ENCODE measurements at places on chromosomes 3 and 15.

DNA sequence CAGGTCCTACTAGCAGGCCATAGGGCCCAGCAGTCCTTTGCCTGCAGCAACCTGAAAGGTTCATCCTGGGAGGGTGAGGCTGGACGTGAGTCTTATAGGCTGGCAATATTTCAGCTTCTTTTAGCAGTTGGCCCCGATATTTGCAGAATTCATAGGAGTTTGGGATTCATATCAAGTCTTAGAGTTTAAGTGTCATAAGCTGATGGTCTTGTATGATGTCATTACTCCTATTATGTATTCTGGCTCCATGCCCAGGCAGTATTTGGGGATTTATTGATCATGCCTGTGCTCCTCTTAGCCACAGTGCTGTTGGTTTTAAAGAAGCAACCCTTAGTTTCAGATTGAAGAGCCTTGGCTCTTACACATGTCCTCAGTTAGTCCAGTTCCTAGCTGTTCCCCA is 41.3 kb upstream of the POLR2M start:
- no peak overlapping the region for H3K27ac ChIP-seq
- H3K27me3 ChIP-seq: peaks cover 3% of the 10 kb centered on the region
- H3K4me1 ChIP-seq: no peaks in the 10 kb centered on the region

GRCh38 chr3:98827221-98827920 is 64.2 kb downstream of the ST3GAL6 start:
- no peak overlapping the region for H3K4me3 ChIP-seq
- no peaks in the 10 kb centered on the region for H3K27me3 ChIP-seq
- H3K27ac ChIP-seq: no peak overlapping the region
- no peak for DNase-seq
- no peaks in the 10 kb centered on the region for H3K4me1 ChIP-seq

DNA sequence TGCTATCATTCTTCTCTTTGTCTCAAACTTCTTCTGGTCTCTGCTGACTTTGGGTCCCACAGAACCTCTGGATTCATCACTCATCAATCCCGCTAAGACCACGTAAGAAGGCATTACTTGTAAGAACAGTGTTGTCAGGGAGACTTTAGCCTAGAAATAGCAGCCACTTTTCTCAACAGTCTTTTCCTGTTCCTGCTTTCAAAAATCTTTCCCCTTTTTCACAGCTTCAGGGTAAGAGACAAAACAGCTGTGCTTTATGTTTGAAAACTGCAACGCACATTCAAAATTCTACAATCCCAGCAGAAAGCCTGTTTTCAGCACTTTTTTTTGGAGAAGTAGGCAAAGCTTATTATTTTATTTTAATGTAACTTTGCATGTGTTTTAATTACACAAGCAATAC is 42.0 kb upstream of the FAM98B start:
- H3K27ac ChIP-seq: no peak overlapping the region
- H3K36me3 ChIP-seq: no peaks in the 10 kb centered on the region
- no peaks in the 10 kb centered on the region for H3K27me3 ChIP-seq
- no peaks in the 10 kb centered on the region for H3K4me1 ChIP-seq
- H3K4me3 ChIP-seq: no peak overlapping the region
- DNase-seq: no peak

GRCh38 chr3:164208048-164208447 is 870.2 kb downstream of the SI start:
- no peaks in the 10 kb centered on the region for H3K36me3 ChIP-seq
- H3K4me1 ChIP-seq: no peaks in the 10 kb centered on the region
- H3K27ac ChIP-seq: no peak overlapping the region
- no peak overlapping the region for H3K4me3 ChIP-seq

DNA sequence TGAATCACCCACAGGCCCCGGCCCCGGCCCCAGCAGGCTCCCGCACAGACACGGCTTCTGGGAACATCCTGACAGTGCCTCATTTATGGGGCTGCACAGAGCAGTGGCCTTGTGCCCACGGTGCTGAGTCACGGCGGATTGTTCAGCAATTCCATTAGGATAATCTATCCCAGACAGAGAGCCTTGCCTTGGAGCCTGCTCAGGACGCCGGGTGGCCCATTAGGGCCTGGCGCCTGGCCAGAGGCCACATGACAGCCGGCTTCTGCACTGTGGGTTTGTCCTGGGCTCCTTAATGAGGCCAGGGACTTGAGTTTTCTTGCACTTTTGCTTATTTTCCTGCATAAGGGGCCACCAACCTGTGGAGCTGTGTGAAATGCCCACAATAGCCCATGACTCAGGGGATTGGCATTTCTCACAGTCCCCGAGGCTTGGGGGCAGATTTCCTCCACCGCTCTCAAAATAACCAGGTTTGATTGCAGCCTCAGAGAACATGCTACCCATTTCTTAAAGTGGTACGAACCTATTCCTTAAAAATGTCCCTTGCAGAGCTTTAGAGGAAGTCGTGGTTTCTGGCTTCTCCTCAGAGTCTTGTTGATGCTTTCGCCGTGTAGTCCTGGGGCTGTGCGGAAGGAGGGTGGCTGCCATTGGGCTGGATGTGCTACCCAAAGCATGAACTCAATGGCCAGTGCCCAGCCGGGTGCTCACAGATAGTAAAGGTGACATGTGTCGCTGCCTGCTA is 19.0 kb downstream of the SYNM start:
- no peak overlapping the region for H3K27ac ChIP-seq
- H3K36me3 ChIP-seq: no peaks in the 10 kb centered on the region
- no peak for DNase-seq
- no peak overlapping the region for H3K4me3 ChIP-seq

DNA sequence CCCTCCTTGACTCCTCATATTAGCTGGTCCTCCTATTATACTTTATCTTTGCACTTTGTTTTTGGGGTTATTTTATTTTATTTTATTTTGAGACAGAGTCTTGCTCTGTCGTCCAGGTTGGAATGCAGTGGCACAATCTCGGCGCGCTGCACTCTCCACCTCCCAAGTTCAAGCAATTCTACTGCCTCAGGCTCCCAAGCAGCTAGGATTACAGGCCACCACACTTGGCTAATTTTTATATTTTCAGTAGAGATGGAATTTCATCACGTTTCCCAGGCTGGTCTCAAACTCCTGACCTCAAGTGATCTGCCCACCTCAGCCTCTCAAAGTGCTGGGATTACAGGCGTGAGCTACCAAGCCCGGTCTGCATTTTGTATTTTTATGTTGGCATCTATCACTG is 126.7 kb downstream of the FOXB1 start:
- H3K4me3 ChIP-seq: no peak overlapping the region
- no peaks in the 10 kb centered on the region for H3K27me3 ChIP-seq
- no peak overlapping the region for H3K27ac ChIP-seq

- H3K36me3 ChIP-seq: no peaks in the 10 kb centered on the region
- no peaks in the 10 kb centered on the region for H3K4me1 ChIP-seq
- no peaks in the 10 kb centered on the region for H3K27me3 ChIP-seq
- no peak overlapping the region for H3K27ac ChIP-seq
- no peak overlapping the region for H3K4me3 ChIP-seq
Observed at GRCh38 chr3:88044411-88044810, 14.4 kb downstream of the CGGBP1 start.

GRCh38 chr3:184052767-184053166 is at the start of gene HTR3C:
HTR3C (plus strand) TSS chr3:184053047; CDS start chr3:184053081, 34 bp downstream.
- H3K4me3 ChIP-seq: no peak within 1 kb of the TSS
- H3K36me3 ChIP-seq: no peaks in the 10 kb centered on the region
- no peak for DNase-seq
- no peak within 1 kb of the TSS for H3K27ac ChIP-seq
- no peaks in the 10 kb centered on the region for H3K4me1 ChIP-seq

- H3K4me3 ChIP-seq: no peak overlapping the region
- no peak for DNase-seq
- no peaks in the 10 kb centered on the region for H3K4me1 ChIP-seq
- no peaks in the 10 kb centered on the region for H3K36me3 ChIP-seq
- H3K27ac ChIP-seq: no peak overlapping the region
Observed at GRCh38 chr15:51332206-51333147, 5.9 kb downstream of the CYP19A1 start.

DNA sequence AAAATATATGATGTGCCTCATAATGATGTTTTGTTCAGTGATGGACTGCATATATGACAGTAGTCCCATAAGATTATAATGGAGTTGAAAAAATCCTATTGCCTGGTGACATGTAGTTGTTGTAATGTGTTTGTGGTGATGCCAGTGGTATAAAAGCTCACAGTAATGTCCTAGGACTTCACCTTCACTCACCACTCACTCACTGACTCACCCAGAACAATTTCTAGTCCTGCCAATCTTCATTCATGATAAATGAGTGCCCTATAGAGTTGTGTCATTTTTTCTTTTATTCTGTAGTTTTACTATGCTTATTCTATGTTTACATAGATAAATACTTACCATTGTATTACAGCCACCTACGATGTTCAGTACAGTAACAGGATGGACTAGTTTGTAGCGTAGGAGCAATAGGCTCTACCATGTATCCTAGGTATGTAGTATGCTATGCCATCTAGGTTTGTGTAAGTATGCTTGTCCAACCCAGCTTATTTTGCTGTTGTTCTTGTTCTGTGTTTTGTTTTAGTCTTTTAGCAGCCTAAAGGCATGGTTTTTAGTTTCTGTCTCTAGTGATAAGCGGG is 88.5 kb upstream of the LRRFIP2 start:
- no peak overlapping the region for H3K4me3 ChIP-seq
- H3K27ac ChIP-seq: no peak overlapping the region
- H3K36me3 ChIP-seq: peaks cover 13% of the 10 kb centered on the region
- no peaks in the 10 kb centered on the region for H3K27me3 ChIP-seq
- no peak for DNase-seq

- no peaks in the 10 kb centered on the region for H3K4me1 ChIP-seq
- no peak overlapping the region for H3K27ac ChIP-seq
- H3K36me3 ChIP-seq: no peaks in the 10 kb centered on the region
- no peak overlapping the region for H3K4me3 ChIP-seq
- DNase-seq: no peak
- peaks cover 4% of the 10 kb centered on the region for H3K27me3 ChIP-seq
Observed at GRCh38 chr3:140899363-140899762, 42.3 kb upstream of the SLC25A36 start.

DNA sequence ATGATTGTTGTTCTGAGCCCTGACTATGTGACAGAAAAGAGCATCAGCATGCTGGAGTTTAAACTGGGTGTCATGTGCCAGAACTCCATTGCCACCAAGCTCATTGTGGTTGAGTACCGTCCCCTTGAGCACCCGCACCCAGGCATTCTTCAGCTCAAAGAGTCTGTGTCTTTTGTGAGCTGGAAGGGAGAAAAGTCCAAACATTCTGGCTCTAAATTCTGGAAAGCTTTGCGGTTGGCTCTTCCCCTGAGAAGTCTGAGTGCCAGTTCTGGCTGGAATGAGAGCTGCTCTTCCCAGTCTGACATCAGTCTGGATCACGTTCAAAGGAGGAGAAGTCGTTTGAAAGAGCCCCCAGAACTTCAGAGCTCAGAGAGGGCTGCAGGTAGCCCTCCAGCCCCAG is 142.0 kb downstream of the IL1RAP start:
- H3K36me3 ChIP-seq: no peaks in the 10 kb centered on the region
- H3K27ac ChIP-seq: no peak overlapping the region
- DNase-seq: no peak
- H3K27me3 ChIP-seq: no peaks in the 10 kb centered on the region
- H3K4me1 ChIP-seq: no peaks in the 10 kb centered on the region

GRCh38 chr3:15631426-15632211 is 30.1 kb downstream of the BTD start:
- H3K27ac ChIP-seq: no peak overlapping the region
- no peaks in the 10 kb centered on the region for H3K36me3 ChIP-seq
- H3K4me1 ChIP-seq: peaks cover 8% of the 10 kb centered on the region
- no peak overlapping the region for H3K4me3 ChIP-seq

- no peaks in the 10 kb centered on the region for H3K4me1 ChIP-seq
- H3K4me3 ChIP-seq: no peak overlapping the region
- H3K36me3 ChIP-seq: peaks cover 4% of the 10 kb centered on the region
- DNase-seq: no peak
Observed at GRCh38 chr3:66435989-66436388, 64.8 kb downstream of the LRIG1 start.

- no peak overlapping the region for H3K4me3 ChIP-seq
- no peak for DNase-seq
- H3K4me1 ChIP-seq: no peaks in the 10 kb centered on the region
- no peak overlapping the region for H3K27ac ChIP-seq
- no peaks in the 10 kb centered on the region for H3K36me3 ChIP-seq
Observed at GRCh38 chr3:120170223-120170622, 76.0 kb upstream of the GSK3B start.

- H3K27ac ChIP-seq: no peak overlapping the region
- no peak for DNase-seq
- H3K36me3 ChIP-seq: no peaks in the 10 kb centered on the region
- H3K27me3 ChIP-seq: no peaks in the 10 kb centered on the region
Observed at GRCh38 chr3:190847436-190847835, 15.1 kb downstream of the GMNC start.

GRCh38 chr15:70628549-70628896 is 134.8 kb downstream of the UACA start:
- DNase-seq: no peak
- H3K27me3 ChIP-seq: peaks cover 2% of the 10 kb centered on the region
- no peak overlapping the region for H3K4me3 ChIP-seq

- no peak for DNase-seq
- H3K27me3 ChIP-seq: no peaks in the 10 kb centered on the region
- H3K36me3 ChIP-seq: no peaks in the 10 kb centered on the region
- no peak overlapping the region for H3K27ac ChIP-seq
Observed at GRCh38 chr3:158863247-158863646, 61.4 kb downstream of the MFSD1 start.

DNA sequence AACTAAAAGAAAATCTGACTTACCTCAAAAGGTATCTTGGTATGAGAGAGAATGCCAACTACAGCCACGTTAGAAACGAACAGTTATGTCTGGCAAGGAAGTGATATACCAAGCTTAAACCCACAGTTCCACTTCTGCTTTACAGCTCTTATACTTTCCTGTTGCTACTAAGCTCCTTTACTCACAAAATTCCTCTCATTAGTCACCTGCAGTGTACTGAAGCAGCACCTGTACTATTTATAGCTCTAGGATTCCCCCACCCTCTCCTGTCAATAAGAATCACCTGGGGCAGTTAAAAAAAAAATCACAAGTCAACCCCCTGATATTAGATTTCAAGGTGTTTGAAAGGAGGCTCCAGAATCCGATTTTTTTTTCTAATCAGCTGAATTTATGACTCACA is 2.9 kb upstream of the TMEM266 start:
- no peak for DNase-seq
- peaks cover 33% of the 10 kb centered on the region for H3K27me3 ChIP-seq
- H3K27ac ChIP-seq: no peak overlapping the region
- no peak overlapping the region for H3K4me3 ChIP-seq

DNA sequence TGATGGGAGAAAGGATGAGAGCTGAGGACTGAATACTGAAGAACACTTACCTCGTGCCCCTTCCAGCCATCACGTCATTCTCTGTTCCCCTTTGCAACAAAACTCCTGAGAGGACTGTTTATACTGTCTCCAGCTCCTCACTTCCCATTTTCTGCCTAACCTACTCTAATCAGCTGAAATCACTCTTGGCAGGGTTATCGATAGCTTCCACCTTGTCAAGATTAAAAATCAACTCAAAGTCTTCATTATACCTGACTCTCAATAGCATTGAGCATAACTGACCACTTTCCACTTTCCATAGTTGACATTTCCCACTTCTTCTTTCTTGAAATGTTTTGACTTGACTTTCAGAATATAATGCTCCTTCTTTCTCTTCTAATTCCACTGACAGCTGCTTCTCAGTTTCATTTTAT is 4.3 kb downstream of the BTBD1 start:
- H3K4me3 ChIP-seq: no peak overlapping the region
- H3K36me3 ChIP-seq: peaks cover 2% of the 10 kb centered on the region
- no peak overlapping the region for H3K27ac ChIP-seq
- DNase-seq: no peak
- H3K27me3 ChIP-seq: no peaks in the 10 kb centered on the region
- H3K4me1 ChIP-seq: peaks cover 10% of the 10 kb centered on the region
